ENCODE measurements at places on chromosomes 3 and 15.

DNA sequence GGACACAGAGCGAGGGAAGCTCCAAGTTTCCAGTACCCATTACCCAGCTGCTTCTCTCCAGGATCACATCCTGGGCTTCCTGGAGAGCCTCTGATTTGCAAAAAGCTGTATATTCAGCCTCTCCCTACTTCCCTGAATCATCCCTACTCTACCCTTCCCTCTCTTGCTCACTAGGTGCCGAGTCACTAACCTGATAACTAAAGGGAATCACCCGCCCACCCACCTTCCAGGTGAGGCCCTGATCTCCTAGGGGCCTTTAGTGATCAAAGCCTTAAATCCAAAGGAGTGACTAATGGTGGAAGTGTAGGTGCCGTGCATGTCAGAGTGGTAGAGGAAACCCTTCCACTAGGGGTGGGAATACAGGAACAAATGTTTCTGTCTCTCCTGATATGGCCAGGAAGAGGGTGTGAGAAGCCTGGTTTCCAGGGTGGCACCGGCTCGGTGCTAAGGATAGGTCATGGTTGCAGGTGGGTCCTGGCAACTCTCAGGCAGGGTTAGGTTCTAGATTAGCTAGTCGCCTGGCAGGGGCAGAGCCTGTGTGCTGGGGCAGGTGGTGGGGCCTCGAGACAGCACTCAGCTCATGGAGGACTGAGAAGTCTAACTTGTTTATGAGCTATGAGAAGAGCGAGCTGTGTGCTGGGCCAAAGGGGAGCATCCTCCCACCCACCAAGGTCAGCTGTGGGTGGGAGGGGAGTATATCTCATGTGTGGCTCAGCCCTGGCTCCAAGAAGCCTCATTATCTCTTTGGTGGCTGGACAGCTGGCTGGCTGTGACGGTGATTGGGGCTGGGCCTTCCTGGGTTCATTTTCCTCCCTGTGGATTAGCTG, 10.1 kb downstream of the SEMA7A start:
- DNase-seq: no peak

DNA sequence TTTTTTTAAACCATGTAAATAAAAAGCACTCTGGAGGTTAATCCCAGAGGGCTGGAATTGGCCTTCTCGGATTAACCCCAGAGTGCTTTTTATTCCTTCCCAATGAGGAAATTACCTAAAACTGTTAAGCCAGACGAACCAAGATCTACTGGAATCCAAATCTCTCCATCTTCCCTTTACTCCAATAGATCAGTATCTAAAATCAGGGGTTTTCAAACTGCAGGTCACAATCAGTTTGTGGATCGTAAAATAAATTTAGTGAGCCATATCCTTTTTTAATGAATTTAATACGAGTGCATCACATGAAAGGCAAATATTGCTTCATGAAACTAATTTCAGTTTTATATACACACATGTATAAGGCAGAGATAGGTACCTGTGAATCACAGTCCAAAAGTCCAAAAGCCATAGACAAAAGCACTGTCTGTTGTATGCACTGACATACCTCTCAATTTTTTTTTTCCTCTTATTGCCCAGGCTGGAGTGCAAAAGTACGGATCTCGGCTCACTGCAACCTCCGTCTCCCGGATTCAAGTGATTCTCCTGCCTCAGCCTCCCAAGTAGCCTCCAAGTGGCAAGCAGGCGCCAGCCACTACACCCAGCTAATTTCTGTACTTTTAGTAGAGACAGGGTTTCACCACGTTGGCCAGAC, 61.3 kb downstream of the TBL1XR1 start:
- no peak for DNase-seq

DNA sequence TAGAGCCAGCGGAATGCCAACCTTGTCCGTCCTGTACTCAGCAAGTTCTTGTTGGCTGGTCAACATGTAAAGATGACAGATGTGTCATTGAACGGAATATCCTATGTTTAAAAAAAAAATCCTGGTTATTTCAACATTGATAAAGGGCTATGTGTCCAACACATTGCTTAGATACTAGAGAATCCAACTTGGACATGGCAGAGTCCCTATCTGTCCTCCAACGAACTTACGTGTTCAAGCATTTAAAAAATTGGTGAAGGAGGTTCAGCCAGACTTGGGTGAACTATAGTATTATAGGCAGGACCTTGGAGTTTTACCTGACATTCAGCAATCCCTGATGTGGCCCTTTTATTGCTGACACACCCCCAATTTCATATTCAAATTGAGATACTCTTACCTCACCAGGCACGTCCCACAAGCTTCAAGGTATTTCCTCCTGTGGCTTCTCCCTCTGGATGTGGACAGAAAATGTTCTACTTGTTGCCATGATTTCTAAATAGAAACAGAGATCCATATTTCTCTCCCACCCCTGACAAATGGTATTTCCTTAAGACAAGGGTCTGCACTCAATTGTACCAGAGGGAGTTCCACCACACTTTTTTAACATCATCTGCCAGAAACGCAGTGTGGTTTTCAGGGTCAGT, 207.7 kb upstream of the TPM1 start:
- no peak for DNase-seq

DNA sequence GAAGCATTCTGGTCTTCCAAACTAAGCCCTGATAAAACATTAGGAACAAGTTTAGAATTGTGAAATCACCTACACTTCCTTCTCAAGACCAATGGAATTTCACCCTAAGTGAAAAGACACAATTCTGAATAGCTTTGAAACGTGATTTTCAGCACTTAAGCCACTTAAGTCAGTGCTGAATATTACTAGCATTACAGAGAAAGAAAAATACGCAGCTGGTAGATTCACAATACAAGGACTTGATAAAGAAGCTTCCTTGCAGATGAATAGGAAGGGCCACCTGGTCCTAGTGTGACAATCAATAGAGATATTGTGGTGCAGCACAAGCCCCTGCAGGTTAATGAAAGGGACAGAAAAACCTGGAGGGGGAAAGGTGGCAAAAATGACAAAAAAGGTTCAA, 353.1 kb upstream of the ALCAM start:
- DNase-seq: no peak

DNA sequence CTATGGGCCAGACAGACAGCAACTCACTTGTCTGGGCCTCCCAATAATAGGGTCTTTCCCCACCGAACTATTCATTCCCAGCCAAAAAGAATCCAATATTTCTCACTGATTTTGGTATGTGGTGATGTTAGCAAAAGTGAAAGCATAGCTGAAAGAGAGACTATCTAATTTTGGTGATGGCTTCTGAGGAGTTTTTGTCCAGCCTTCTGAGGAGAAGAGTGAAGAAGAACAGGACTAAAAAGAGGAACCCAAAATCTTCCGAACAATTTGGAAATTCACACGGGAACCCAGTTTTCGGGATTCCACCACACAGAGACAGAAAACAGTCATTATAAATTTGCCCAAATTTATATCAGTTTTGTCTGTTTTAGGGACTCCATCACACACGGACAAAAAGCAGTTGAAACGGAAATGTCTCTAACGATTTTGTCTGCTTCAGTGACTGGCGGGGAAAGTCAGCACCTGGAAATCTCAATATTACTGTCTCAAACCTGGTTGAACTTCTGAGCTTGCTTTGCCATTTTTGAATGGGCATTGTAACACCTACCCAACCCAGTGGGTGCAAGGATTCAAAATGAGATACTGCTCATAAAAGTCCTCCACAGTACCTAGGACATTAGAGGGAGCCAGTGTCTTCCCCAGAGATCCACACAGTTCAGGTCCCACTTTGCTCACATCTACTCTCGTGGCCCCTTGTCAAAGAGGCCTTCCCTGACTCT, 9.1 kb downstream of the CD80 start:
- DNase-seq: no peak

DNA sequence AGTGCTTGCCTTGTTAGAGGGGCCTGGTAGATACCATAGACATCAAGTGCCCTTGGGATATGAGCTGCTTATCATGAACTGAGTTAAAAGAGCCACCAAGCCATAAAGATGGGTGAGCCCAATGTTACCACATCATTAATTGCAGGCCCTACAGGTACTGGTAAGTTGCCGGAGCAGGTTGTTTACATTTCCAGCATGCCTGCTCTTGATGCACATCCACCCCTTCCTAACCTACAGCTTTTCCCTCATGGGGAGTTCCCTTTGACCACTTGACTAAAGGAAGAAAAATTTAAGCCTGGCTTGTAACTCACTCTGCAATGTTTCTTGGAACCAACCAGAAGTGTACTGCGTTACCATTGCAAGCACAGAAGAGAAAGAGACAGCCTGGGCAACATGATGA, 24.7 kb upstream of the ULK4 start:
- no peak for DNase-seq

DNA sequence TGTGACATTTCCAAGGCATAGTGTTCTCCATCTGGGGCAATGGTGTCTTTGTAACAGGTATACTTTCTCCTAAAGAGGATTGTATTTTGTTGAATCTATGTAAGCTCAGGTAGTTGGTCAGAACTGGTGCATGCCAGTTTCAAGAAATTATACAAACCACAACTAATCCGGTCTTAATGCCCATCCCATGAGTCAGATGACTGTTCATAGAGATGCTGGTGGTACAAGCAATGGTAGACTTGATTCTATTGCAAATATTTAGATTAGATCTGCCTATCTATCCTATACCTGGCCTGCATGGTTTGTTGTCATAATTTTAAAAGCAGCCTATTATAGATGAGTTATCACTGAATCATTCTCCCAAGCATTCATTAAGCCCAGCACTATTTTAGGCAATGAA, 43.5 kb downstream of the ATP13A5 start:
- no peak for DNase-seq

GRCh38 chr3:3365716-3366115, 186.2 kb upstream of the CRBN start:
- DNase-seq: no peak

GRCh38 chr3:61157414-61157813, 93.8 kb downstream of the FHIT start:
- no peak for DNase-seq

DNA sequence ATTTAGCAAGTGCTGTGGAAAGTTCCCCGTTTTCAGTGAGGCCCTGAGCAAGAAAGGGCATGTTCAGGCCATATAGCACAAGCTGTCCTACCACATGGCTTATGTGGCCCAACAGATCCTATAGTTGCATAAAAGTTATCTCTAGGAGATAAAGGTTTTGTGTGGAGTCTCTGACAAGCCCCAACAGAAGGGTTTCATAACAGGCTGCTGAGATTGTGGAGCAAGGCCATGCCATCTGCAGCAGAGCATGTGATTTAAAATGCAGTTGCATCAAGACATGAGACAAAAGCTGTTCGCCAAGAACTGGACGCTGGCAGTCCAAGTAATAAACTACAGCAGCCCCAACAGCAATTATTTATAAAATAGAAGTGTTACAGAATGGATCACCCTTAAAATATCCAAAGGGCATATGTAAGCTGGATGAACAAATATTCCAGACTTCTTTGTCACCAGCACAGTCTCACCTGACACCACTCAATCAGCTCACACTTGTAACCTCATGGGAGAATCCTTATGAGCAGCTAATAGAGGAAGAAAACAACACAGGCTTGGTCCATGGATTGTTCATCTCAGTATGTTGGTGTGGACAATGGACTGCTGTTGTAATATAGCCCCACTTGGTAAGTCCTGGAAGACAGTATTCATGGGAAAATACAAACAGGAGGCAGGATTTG, 14.4 kb upstream of the CLDN1 start:
- peak; percentile 42 for DNase-seq

DNA sequence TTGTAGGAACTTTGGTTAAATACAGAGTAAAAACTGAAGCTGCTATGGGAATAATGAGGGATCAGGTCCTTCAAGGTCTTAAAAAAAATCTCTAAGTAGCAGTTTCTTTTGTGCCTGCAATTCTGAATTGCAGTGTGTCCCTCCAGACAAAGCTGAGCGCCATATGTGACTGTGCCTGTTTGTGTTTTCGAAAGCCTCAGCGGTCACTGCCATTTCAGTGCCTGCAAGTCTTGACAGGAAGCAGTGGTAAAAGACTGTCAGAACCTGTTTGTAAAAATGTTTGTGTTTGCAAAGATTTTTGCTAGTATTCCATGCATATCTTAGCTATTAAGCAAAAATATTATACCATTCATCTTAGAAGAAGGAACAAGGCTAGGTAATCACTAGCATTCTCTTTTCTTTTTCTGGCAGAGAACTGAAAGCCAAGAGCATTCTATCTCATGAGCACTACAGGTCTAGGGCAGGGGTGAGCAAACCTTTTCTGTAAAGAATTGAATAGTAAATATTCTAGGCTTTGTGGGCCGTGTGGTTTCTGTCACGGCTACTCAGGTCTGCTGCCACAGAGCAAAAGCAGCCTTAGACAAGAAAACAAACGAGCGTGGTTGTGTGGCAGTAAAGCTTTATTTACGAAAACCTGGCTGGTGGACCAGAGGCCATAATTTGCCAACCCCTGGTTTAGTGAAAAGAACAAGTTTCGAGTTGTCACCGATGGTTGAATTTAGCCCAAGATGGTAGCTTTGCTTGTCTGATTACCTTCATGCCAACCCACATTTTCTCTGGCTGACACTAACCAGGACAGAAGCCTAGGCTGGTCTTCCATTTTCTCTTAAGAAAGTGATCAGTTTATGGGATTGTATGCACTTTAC, 134.4 kb downstream of the CACNA1D start:
- DNase-seq: peak; percentile 54

GRCh38 chr3:193938613-193939012, 197.3 kb upstream of the HES1 start:
- no peak for DNase-seq

GRCh38 chr3:144105542-144105941, 133.9 kb downstream of the DIPK2A start:
- no peak for DNase-seq

- no peak for DNase-seq
These were observed 18.2 kb downstream of the CADM2 start for GRCh38 chr3:84977021-84977420.

DNA sequence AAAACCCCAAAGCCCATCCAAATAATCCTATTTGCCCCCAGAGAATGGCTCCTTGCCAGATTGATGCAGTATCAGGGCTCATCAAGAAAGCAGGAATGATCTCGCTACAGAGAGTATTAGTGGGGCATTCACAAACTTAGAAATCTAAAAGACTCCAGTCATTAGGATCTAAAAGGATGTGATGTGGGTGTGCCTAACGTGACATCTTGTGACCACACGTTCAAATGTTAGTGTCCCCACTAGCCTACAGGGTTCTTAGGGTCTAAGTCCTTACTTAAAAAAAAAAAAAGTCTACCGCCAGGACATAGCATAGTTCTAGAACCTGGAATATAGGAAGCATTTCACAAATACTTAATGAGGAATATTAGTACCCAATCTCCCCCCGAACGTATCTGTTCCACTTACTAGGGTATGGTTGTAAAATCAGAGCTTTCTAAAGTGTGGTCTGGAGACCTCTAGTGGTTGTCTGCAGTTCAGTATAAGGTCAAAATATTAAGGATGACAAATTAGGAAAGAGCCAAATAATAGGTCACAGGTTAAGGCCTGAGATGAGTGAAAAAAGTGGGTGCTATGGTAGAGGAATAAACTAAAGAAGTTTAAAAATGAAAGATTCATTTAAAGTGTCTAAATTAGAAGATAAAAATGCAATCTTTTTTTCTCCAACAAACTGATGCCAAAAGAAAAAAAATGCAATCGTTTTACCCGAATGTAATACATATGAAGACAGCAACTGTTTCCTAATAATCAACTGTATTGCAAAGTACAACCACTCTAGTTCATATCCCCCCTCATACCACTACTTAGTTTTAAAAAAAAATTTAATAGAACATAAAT, 4.2 kb upstream of the CHRM5 start:
- peak; percentile 29 for DNase-seq

Measured in umbilical cord (tissue), 2 donors.